ENCODE measurements at places on chromosomes 4 and X. TPM values are rescaled to one million over a fixed set of nuclear protein-coding genes. Genes with fewer than 3 reads are reported as not detected.

Gene RAI2
- 0.29 TPM for polyA plus RNA-seq

Gene SATL1
- not detected for polyA plus RNA-seq

Gene SH2D1A
- 70.3 TPM for polyA plus RNA-seq

Gene WWC2
- polyA plus RNA-seq, result 0.51 TPM

Gene AWAT2
- polyA plus RNA-seq, result not detected

Gene ADD1
- polyA plus RNA-seq, result 146 TPM

Gene MAGEA9B
- polyA plus RNA-seq, result not detected

Gene RTL3
- polyA plus RNA-seq, result not detected

Gene LAGE3
- polyA plus RNA-seq, result 45.9 TPM

Gene DCAF12L1
- polyA plus RNA-seq, result not detected

Gene SLC25A53
- 6.6 TPM for polyA plus RNA-seq

Gene CCNQ
- polyA plus RNA-seq, result 77.6 TPM

Gene MAGEA4
- polyA plus RNA-seq, result not detected

Gene TRIM75
- polyA plus RNA-seq, result not detected

Gene TMEM33
- 37.7 TPM for polyA plus RNA-seq

Gene MBNL3
- polyA plus RNA-seq, result 18.5 TPM

Gene PDLIM3
- polyA plus RNA-seq, result not detected

Gene LINC00632
- polyA plus RNA-seq, result not detected

Gene NDST3
- polyA plus RNA-seq, result not detected

Gene DDIT4L
- polyA plus RNA-seq, result not detected

Gene TMEM154
- 62.4 TPM for polyA plus RNA-seq

Data from CD4-positive, CD25-positive, alpha-beta regulatory T cell (primary cell).